ENCODE measurements at places on chromosomes 12 and 14.
A peak's percentile ranks its signal among the peaks of the same experiment; 100 is the strongest.

DNA sequence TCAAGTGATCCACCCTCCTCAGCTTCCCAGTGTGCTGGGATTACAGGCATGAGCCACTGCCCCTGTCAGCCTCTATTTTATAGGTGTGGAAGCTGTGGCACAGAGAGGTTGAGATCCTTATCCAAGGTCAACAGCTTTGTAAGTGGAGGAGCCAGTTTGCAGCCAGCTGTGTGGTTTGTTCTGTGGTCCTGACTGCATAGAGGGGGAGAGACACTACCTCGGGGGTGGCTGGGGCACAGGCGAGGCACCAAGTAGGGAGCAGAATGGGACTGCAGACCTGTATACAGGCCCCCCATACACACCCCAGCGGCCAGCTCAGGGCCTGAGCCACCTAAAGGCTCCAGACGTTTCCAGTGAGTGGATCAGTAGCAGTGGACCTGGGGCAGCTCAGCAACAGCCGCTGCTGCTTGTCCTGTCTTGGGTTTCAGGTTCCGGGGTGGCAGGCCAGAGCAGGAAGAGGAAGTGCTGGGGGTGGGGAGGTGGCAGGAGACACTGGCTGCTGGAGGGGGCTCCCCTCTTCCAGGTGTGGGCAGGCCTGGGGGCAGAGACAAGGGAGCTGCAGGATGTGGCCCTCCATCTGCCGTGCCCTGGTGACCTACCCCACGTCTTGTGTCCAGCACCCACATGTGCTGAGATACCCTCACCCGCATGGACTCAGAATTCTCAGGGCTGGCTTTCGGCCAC is 11.0 kb downstream of the ORAI1 start:
- DNase-seq = no peak

DNA sequence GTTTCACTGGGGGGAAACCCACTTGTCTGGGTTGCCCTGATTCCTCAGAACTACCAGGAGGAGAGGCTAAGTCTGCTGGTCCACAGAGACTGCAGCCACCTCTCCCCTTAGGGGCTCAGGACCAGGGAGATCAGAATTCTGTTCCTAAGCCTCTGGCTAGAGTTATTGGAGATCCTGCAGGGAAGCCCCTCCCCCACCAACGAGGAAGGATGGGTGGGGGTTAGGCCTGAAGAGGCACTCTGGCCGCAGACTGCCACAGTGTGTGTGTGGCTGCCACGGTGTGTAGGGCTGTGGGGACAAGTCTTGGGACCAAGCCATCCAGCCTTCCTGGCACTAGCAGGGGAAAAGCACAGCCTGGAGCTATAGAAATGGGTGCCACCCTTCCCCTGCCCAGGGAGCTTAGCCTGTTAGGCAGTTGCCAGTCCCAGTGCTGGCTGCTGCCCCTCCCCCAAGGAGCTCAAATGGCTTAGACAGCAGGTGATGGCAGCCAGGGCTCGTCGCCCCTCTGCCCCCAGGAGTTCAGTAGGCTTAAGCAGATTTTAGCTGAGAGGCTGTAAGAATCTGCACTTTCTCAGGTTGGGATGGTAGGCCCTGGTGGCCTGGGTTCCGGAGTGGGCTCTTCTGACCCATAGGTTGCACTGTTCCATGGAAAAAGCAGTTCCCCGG is 107.7 kb downstream of the ERGIC2 start:
- no peak for DNase-seq

DNA sequence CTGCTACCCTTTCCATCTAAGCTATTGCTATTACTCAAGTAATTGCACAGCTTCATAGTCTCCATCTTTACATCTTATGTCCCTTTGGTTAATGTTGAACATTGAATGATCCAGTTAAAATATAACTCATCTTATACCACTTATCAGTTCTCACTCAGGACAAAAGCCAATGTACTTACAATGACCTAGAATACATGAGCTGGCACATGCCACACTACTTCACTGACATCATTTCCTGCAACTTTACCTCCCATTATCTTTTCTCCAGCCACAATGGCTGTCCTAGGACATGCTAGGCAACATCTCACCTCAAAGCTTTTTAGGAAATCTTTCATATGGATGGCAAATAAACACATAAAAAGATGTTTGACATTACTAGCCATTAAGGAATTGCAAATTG is 309.2 kb downstream of the FOXG1 start:
- no peak for DNase-seq

DNA sequence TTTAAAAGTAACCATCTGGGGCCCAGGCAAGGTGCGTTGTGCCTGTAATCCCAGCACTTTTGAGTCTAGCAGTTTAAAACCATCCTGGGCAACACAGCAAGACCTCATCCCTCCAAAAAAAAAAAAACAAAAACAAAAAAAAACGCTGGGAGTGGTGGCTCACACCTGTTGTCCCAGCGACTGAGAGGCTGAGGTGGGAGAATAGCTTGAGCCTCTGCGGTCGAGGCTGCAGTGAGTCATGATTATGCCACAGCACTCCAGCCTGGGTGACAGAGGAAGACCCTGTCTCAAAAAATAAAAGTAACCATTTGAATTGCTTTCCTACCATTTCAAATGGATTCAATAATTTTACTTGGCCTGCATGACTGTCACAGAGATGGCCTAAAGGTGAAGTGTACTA is 186.5 kb upstream of the ATP2B1 start:
- DNase-seq = no peak

GRCh38 chr12:97778111-97778510 is 315.5 kb downstream of the RMST start:
- no peak for DNase-seq

GRCh38 chr14:75383721-75384120 is 44.1 kb upstream of the JDP2 start:
- DNase-seq = no peak

DNA sequence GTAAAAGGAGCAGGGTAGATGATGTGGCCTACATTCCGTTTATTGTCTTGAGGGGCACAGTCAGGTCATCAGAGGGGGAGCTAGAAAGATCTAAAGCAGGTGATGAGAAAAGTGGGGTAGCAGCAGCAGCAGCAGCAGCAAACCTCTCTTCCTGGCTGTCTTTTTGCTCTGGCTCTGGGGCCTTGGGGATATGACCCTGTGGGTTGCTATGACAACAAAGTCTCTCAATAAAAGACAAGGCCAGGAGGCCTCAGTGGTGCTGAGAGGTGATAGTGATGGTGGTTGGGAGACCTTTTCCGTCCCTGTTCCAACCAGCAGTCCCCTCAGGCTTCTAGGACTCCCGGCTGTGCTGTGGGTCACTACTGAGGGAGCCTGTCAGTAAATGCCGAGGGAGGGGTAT is 138.6 kb downstream of the SLC8A3 start:
- DNase-seq = no peak

DNA sequence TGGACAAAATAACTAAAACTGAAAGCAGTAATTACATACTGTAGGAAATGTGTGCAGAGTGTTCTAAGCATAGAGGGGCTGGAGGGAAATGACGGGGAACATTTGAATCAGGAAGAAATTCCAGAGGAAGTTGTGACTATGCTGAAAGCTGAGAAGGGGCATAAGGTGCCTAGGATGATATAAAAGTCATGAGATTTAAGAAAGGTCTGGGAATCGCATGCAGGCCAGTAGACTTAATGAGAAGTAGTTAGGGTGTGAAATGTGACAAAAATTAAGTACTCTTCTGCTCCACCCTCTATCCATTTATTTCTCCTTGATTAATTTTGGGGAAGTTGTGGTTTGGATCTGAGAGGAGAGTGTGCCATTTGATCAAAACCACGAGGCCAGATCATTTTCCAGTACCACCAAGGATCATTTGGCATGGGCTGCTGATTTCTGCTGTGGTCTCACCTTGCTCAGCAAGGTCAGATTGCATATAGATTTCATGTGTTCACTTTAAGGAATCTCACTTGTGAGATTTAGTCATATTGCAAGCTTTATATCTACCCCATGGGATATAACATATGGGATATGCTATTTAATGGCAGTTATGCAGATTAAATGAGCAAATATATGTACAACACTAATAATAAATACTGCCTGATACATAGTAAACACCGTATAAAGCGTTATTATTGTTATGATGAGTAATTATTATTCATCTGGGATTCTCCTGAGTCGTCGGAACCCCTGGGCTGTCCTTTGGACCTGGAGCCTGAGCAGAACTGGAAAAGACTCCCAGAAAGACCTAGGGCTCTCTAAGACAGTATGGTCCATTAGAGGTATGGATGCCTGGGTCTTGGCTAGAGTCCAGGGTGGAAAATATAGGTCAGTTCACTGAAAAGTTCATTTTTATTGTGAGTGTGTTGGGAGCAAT is 72.3 kb downstream of the SRGAP1 start:
- no peak for DNase-seq

DNA sequence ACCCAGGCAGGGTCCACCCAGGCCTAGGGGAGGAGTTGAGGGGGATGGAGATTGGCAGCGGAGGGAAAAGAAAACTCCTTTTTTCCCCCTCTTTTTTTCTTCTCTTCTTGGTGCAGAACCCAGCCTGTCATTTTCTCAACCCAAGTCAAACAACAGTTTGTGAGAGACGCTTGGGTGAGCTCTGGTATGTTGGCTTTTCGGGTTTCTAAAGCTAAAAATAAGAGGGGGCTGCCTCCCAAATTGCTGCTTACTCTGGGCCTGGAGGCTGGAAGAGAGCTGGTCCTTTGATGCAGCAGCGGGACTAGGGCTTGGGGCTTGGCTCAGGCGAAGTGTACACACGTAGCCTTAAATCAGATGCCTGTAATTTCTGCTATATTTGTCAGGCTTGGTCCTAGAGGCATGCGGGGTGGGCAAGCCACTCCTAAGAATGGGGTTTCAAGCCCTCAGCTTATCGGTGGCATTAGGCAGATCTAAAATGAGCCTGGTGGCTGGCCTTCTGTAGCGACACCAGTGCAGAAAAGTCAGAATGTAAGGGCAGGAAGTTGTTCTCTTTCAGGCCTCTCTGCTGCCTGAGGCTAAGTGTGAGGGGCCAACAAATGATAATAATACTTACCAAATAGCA is 816 bp upstream of the SLC8A3 start:
- DNase-seq = no peak

DNA sequence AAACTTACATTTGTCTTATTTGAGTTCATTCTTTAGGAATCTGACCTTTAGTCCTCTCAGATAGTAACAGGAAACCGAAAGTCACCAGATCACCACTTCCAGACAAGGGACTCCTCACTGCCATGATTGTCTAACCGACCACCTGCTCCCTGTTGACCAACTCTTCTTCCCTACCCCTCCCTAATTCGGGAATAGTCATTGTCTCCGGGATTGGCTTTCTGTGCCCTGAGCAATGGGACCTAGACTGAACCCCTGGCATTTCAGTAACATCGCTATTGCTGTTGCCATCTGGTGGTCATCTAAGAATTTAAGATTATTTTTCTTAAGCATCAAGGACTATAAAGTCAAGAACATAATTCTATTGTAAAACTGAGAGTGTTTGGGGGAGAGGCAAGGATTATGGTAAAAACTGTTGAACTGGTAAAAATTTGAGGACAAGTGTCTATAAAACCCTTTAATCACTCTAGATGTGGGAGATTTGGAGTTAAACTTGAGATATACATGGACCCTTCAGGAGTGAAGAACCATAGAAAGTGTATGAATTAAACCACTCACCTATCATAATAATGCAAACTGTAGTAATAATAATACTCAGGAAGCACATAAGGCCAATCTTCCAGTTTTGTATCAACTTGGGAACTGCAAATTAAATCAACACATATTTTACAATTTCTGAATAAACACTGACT is 6.3 kb downstream of the CLEC2A start:
- no peak for DNase-seq

DNA sequence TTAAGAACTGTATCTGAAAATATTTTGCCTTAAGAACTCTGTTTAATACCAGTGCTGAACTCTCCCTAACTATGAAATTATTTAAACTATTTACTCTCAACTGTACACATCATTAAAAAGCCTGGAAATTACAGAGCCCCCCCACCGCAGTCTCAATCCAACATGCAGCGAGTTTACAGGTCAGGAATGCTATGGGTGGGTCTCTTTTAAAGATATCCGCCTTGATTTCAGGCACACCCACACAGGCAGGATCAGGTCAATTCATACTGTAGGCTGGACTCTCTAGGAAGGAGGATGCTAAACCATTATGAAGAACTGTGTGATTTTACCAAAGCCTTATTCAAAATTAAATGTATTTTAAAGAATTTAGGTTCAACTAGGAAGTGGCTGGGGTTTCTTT is 16.5 kb downstream of the SPTLC2 start:
- no peak for DNase-seq

GRCh38 chr14:96503306-96503679 is 1.1 kb downstream of the PAPOLA start:
- no peak for DNase-seq

- DNase-seq = no peak
These were observed 243.8 kb upstream of the PWP1 start for GRCh38 chr12:107441665-107442300.

GRCh38 chr12:75820071-75820470 is 211.5 kb downstream of the PHLDA1 start:
- no peak for DNase-seq

- DNase-seq = no peak
These were observed 101.9 kb downstream of the NCOR2 start for GRCh38 chr12:124465473-124465872.

DNA sequence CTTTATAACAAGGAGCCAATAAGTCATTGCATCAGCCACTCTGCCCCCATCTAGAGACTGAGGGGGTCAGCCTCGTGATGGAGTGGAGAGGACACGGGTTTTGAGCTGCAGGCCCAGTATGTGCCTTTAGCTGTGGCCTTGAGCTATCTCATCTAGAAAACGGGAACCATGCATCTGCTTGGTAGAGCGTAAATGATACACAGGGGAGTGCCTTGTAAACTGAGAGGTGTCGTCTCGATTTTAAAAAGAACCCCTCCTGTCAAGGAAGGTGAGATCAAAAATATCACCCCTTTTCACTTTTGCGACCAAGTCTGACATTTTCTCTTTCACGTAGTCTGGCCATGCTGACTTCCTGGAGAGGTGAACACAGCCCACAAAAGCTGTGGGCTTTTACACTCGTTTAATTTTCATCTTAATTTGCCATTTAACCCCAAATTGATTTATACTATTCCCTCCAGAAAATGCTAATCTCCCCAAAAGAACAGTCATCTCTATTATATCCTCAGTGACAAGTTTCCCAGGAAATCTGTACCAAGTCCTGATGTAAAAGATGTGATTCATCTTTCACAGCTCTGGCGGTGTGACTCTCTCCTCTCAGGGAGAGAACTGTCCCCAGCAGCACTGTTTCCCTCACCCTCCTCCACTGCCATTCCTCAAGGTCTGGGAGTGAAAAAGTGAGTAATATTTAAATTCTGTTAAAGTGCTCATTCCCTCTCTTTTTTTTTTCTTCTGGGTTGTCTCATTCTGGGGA is 30.6 kb downstream of the VCPKMT start:
- peak; percentile 18 for DNase-seq

DNA sequence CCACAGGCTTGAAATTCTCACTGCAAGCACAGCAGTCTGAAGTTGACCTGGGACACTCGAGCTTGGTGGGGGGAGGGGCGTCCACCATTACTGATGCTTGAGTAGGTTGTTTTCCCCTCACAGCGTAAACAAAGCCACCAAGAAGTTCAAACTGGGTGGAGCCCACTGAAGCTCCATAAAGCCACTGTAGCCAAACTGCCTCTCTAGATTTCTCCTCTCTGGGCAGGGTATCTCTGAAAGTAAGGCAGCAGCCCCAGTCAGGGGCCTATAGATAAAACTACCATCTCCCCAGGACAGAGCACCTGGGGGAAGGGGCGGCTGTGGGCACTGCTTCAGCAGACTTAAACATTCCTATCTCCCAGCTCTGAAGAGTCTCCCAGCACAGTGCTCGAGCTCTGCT is 31.7 kb upstream of the ST8SIA1 start:
- no peak for DNase-seq

Measured in occipital lobe (tissue), 3 donors.